Stimulated activated CD4-positive, alpha-beta T cell treated with anti-CD3 and anti-CD28 coated beads, TNF-alpha, amount 100 ng/mL, for 1 hour (primary cell): ENCODE measurements at places on chromosomes 4 and X.

GRCh38 chr4:35399912-35400311 lies 844.4 kb downstream of the ARAP2 start:
- DNase-seq, result no peak

- no peak for DNase-seq
Observed at GRCh38 chrX:20144491-20144890, 2.9 kb upstream of the EIF1AX start.

DNA sequence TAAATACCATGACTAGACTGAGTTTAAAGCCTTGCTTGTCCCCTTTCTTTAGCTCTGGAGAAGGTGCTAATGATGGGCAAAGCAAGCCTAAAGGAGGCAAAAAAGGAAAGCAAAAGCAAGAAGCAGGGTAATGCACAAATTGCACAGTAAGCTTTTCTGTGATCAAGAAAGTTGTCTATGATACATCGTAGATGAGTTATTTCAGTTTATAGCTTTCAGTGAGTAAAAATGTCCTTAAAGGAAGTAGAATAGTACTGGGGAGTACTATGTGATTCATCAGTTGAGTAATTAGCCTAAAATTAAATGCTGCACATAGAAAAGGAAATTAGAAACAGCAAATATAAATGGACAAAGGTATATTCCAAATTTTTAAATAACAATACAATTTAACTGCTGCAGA lies 50.2 kb upstream of the PDE5A start:
- no peak for DNase-seq

DNA sequence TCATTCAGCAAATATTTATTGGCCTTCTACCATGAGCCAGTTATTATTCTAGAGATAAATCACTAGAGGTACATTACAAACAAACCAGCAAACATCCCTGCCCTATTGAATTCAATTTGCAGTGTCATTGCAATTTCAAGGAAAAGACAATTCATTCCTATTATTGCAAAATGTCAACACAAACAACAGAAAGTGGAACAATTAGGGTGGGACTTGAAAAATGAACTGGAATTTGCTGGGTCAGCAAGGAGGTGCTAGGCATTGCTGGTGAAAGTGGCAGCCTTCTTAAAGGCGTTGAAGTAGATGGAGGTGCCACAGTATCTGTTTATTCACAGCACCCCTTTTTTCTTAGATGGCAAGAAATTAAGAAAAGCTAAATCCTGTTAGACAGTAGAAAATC lies 224.0 kb upstream of the BMP3 start:
- DNase-seq, result no peak

DNA sequence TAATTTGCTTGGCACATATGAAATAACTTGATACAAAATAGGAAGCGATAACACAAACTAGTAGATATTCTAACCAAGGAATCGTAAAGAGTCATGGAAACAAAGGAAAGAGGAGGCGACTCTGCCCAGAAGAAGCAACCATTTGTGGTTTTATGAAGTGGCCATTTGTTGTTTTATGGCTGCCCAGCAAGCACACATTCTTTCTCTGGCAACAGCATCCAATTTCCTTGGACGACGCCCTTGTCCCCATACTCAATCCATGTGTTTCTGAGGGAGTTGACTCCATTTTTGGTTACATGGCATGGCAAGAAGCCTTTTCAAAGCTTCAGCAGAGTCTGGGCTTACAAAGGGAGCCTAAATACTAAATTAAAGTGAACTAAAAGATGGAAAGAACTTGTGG lies 295.1 kb downstream of the INPP4B start:
- DNase-seq, result no peak

GRCh38 chrX:108090491-108091263 lies 665 bp downstream of the PSMD10 start:
- no peak for DNase-seq

DNA sequence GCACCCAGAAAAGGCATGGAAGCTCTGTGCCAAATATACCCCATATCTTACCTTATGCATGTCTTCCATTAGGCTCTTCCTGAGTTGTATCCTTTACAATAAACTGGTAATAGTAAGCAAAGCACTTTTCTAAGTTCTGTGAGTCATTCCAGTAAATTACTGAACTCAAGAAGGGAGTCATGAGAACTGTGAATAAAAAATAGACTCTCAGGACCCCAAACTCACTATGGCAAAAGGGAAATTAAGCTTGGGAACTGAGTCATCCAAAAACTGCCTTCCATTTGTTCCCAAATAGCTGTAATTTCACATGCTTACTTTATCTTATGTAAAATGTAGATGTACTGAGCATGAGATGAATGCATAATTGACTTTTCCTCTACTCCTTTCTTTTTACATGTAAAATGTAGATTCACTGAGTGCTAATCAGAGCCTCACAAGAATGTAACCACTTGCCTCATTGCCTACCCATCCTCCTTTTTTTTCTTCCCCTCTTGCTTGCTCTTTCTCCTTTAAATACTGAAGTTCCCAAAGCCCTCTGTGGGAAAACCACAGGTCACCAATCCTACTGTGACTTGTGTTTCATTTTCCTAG lies 8.1 kb downstream of the TCEAL3 start:
- no peak for DNase-seq

GRCh38 chr4:87851332-87851731 lies 18.6 kb downstream of the MEPE start:
- DNase-seq, result no peak

DNA sequence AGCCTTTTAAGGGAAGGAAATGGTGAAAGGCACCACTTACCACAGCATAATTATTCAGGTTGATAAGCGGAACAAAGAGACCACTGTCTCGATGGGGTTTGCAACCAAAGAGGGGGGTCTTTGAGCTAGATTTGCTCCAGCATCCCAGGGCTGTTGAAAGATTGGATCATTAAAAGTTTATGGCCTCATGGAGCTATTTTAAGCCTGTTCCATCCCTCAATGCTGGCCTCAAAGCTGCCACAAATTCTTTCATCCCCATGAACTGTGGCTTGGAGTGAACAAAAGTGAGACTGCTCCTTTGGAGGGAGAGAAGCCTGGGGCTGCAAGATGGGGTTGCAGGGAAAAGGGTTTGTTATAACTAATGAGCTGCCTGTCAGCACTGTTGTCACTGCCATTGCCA lies 209.8 kb downstream of the RTL9 start:
- DNase-seq, result no peak

- DNase-seq, result no peak
Observed at GRCh38 chr4:103754844-103755243, 35.1 kb upstream of the TACR3 start.

DNA sequence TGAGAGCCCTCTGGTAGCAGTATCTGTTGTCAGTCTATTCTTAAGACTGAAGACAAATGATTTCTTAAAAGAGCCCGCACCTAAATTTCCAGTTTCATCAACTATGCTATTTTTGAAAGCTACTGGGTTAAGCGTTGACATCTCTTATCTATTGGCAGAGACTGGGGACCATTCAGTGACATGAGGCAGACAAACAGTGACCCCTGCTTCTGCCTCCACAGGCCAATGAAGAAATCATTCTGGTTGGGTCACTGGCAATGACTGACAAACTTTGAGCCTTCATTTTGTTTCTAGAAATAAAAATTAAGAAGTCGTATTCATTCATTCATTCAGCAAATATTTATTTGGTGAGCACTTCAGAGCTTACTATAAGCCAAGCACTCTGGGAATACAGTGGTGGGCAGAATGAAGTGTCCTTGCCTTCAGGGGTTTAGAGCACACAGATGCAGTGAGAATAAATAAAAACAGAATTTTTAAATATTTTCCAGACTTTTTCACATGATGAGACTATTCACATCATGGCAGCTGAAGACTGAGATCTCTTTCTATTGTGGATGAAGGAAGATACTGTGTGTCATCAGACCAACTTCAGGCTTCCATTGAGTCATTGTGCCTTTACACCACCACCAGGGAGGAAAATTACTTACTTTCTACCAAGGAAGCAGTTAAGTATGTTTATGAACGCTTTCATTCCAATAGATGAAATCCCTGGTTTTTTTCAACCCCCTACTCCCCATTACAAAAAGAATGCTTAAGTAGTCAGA lies 36.0 kb downstream of the SORBS2 start:
- no peak for DNase-seq

- DNase-seq, result no peak
Observed at GRCh38 chr4:165760182-165760581, 112.9 kb upstream of the TLL1 start.

DNA sequence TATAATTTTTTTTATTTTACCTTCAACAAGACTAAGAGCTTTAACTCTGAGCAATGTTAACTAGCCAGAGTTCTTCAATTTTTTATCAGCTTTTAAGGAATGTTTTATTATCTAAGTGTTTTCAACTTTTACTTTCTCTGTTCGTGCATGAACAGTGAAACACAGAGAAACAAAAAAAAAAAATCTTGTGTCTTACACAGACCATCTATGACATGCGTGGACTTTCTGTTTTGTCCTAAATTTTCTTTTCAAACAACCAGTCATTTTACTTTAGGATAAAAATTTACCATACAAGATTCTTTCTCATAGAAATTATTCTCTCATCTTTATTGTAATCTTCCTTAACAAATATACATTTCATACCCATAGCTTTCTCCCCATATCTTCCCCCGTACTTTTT lies 731.9 kb upstream of the PCDH10 start:
- DNase-seq, result no peak

- DNase-seq, result no peak
Observed at GRCh38 chr4:25827373-25827772, 35.4 kb downstream of the SEL1L3 start.

GRCh38 chrX:10988653-10989052 lies 122.5 kb upstream of the HCCS start:
- no peak for DNase-seq

DNA sequence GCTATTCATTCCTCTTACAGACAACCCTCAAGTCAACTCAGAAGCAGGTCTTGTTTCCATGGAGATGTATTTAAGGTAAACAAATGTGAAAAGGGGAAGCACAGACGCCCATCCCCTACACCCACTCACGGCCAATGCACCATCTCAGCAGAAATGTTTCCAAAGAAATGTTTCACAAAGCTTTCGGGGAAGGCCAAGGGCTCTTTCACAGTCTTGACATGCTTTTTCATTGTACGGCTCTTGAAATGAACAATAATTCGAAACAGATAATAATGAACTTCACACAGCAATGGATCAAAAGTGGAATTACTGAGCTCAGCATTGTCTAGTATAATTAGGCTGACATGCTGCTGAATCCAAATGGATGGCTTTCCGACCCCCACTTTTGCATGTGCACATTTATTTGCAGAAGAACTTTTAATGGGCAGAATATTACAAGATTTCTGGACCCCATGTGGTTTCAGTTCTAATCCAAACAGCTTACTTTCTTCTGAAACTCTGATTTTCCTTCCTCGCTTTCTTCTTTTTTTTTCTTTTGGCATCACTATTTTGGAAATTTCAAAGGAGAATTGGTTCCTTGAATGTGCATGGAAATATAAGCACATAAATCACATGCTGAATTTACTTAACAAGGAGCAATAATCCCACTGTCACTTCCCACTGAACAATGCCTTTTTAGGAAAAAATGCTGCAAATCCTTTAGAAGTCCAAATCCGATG lies 160.9 kb downstream of the SMIM20 start:
- DNase-seq, result no peak

GRCh38 chrX:16594490-16594889 lies 55.5 kb upstream of the S100G start:
- no peak for DNase-seq

- no peak for DNase-seq
Observed at GRCh38 chr4:113325876-113326615, 276.6 kb downstream of the ANK2 start.

DNA sequence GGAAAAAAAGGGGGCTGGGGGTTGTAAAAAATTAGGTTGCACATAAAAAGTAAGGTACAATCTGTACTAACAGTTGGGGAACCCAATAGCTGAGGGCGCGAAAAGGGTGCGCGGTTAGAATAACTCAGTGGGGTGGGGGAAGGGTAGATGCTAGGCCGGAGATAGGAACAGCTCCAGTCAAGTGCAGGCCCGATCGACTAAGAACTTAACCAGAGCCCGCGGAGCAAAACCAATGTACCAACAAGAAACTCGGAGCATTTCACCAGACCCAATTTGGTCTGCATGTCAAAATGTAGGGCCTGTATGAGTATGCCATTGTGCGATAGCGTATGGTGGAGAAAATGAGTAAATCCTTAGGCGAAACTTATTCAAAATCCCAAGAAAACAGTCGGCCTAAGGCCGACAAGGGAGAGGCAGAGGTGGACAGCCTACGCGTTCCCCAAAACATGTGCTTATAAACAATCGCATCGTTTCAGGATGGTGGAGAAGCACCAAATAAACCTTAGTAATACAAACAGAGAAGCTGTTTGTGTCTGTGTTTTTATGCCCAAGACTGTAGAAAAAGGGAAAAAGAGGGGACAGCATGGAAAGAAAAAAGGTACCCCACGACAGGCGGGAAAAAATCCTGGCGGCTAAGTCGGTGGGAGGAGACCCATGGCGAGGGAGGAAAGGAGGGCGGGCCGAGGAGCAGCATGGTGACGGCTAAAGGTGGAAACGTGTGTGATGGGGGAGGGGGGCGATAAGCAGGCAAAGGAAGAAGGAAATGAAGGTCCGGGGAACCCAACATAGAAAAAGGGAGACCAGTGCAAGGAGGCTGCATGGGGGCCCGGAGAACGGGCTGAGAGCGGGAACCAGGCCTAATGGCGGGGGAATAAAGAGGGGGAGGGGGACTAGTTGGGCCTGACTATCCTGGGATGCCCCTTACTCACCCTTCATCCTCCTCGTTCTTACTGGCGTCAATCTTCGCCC lies 990 bp downstream of the HNRNPD start:
- DNase-seq, result no peak

GRCh38 chr4:147761218-147761883 lies 29.5 kb downstream of the ARHGAP10 start:
- DNase-seq, result no peak

GRCh38 chr4:148375584-148375983 lies 66.6 kb downstream of the NR3C2 start:
- DNase-seq, result no peak

DNA sequence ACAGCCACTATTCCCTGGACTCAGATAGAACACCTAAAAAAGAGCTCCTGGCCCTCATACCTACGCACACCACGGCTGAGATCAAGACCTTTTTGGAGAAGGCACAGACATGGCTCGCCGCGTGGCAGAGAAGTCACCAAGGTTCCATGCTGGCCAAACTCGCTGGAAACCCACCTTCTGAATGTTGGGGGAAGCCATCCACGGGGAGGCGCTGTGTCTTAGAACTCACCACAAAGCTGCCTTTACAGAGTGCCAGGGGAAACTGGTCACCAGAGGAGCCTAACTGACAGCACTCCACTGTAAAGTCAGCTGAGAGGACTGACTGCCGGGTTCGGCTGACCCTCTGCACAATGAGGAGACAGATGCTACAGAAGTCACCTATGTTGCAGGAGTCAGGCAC lies 97.9 kb downstream of the NEUROG2 start:
- DNase-seq, result no peak
